ENCODE measurements at places on chromosomes 12 and 14. TPM values are rescaled to one million over a fixed set of nuclear protein-coding genes. Genes with fewer than 3 reads are reported as not detected.

The MYF6 gene
- total RNA-seq, result not detected

GRCh38 chr12:66800046-66800445, 121.2 kb upstream of the GRIP1 start:
- no peaks in the 10 kb centered on the region for H3K4me1 ChIP-seq
- no peak for DNase-seq
- H3K36me3 ChIP-seq, result no peaks in the 10 kb centered on the region
- H3K4me3 ChIP-seq, result no peak overlapping the region

- DNase-seq, result no peak
- no peaks in the 10 kb centered on the region for H3K36me3 ChIP-seq
- no peak overlapping the region for H3K27ac ChIP-seq
These were observed 233.6 kb downstream of the SYT10 start for GRCh38 chr12:33205981-33206380.

- H3K27me3 ChIP-seq, result peaks cover 11% of the 10 kb centered on the region
- DNase-seq, result no peak
- H3K4me1 ChIP-seq, result peaks cover 14% of the 10 kb centered on the region
- no peak overlapping the region for H3K27ac ChIP-seq
- no peaks in the 10 kb centered on the region for H3K36me3 ChIP-seq
- H3K4me3 ChIP-seq, result no peak overlapping the region
These were observed 1.1 kb upstream of the SOAT2 start for GRCh38 chr12:53101931-53102781.

The RFX4 gene
- not detected for total RNA-seq

DNA sequence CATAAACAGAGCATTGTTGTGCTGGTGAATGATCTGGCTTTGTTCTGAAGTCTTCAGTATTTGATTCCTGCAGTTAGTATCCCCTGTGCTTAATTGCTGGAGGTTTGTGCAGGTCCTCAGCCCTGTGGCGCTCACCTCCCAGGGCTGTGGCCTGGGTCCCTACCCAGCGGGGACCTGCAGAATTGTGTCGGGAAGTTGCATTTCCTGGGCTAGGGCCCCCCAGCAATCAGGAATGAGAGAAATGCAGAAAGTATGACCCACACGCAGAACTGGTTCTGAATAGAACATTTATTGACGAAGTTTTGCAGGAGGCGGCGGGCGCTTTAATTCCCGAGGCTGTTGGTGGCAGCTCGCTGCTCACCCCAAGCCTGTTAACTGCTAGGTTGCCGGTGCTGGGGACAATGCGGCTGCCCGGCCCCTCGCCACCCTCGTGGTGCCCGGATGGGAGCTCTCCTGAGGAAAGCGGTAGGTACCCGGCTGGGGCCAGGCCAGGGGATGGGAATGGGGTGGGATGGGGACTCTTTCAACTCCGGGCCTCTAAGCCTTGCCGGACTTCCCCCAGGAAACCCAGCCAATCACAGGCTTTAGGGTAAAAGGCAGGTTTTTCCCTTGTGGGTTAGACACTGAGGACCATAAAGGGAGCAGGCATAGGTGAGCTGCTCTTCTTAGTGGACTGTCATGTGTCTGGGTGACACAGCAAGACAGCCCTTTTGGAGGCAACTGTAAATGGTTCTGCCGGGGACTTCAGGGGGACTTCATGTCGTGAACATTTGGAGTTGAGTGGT, 11.6 kb downstream of the PLEKHG3 start:
- H3K36me3 ChIP-seq, result no peaks in the 10 kb centered on the region
- peaks cover 63% of the 10 kb centered on the region for H3K4me1 ChIP-seq
- H3K4me3 ChIP-seq, result peak overlapping the region; percentile 18
- peak overlapping the region; percentile 87 for H3K27ac ChIP-seq
- no peaks in the 10 kb centered on the region for H3K27me3 ChIP-seq
- no peak for DNase-seq
